ENCODE measurements at places on chromosomes 3 and 15.

GRCh38 chr3:10982782-10983181 is 9.8 kb upstream of the SLC6A1 start:
- no peak for DNase-seq

DNA sequence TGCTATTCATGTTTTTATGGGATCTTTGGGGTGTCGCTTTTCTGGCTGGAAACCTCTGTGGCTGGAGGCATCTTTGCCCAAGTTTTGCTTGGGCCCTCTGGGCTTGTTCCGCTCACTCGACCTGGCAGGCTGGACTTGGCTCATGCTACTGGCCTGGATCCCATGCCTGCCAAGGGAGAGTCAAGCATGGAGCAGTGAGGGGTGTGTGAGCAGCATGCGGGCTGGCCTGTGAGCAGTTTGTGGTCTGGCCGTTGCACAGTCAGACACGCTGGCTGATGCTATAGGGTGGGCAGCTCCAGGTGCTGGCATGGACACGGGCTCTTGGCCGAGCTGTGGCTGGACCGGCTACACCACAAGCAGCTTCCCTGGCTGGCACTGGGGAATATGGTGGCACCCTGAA is 491.1 kb downstream of the AGBL1 start:
- no peak for DNase-seq

GRCh38 chr3:127419182-127419581 is 131.3 kb upstream of the PRR20G start:
- no peak for DNase-seq

GRCh38 chr3:82038556-82038955 is 277.1 kb upstream of the GBE1 start:
- DNase-seq: no peak

- DNase-seq: no peak
Measured at GRCh38 chr3:101828276-101828675, 21.0 kb upstream of the NFKBIZ start.

DNA sequence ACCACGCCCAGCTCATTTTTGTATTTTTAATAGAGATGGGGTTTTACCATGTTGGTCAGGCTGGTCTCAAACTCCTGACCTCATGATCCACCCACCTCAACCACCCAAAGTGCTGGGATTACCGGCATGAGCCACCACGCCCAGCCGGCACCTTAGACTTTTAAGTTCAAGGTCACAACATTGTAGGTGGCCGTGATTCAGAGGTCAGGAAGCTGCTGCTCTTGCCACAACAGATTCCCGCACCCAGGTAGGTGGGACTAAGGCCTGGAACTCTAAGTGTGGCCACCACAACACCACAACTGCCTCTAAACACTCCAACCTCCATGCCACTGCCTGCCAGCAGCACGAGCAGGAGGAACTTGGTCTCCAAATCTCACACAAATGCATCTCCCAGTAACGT is 196.8 kb downstream of the STT3B start:
- no peak for DNase-seq

GRCh38 chr3:127730171-127730570 is 57.4 kb downstream of the ABTB1 start:
- no peak for DNase-seq

DNA sequence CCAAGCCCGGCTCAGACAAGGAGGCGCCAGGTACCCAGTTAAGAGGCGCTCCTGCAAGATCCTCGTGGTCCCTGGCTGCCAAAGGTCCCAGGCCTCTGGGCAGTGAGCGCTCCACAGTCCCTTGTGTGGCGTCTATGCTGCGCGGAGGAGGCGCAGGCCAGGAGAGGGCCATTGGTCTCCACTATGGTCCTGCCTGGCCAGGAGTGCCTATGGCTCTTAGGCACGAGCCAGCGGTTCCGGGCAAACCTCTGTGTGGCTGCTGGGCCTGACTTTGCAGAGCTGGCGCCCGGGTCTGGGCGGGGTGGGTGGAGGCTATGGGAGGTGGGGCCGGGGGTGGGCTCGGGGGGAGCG is 660 bp upstream of the ADAMTSL3 start:
- DNase-seq: no peak

GRCh38 chr3:172341482-172342059 is 106.7 kb downstream of the GHSR start:
- no peak for DNase-seq

DNA sequence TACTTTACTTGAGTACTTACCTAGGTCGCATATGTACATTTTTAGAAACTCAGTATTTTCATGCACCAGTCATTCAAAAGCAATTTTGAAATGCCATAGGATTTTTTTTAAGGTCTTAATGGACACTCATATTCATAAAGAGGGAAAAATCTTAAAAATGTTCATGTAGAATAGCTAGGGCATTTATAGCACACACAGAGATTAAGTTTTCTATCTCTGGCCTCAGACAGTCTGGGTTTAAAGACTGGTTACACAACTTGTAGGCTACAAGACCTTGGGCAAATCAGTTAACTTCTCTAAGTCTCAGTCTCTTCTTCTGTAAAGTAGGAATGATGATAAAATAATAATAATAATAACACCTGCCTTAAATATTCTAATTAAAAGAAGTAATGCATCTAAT is 48.5 kb upstream of the UBP1 start:
- DNase-seq: no peak

- no peak for DNase-seq
Measured at GRCh38 chr3:176987901-176988650, 209.2 kb downstream of the TBL1XR1 start.
